Activated CD4-positive, alpha-beta memory T cell treated with anti-CD3 and anti-CD28 coated beads, Interleukin-2, amount 10 ng/mL, durations not matched to agents 7 days and 5 days (primary cell): ENCODE measurements at places on chromosomes 3 and 15. TPM values are rescaled to one million over a fixed set of nuclear protein-coding genes. Genes with fewer than 3 reads are reported as not detected.

GRCh38 chr15:89492111-89492641 is 4.2 kb downstream of the RHCG start:
- no peak for DNase-seq

RTP4 gene
- 24.1 TPM for total RNA-seq

DNA sequence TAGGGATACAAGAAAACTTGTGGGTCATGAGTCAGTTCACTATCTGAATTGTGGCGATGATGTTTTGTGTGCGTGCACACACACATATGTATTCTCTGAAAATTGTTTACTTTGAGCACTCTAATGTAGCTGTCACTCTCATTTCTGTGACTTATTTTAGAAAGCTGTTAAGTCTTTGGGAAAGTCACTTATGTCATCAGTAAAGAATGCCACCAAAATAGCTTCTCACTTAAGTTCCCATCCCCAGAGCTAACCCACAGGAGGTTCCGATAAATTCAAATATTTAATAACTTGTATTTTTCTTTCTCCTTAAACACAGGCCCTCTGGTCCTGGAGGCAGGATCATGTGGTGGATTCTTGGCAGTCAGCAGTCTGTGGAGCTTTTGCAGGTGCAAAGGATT is 138.3 kb downstream of the LRIG1 start:
- no peak for DNase-seq

MORC1 gene
- not detected for total RNA-seq

- DNase-seq = no peak
Observed at GRCh38 chr3:172257648-172258400, 190.4 kb downstream of the GHSR start.

DNA sequence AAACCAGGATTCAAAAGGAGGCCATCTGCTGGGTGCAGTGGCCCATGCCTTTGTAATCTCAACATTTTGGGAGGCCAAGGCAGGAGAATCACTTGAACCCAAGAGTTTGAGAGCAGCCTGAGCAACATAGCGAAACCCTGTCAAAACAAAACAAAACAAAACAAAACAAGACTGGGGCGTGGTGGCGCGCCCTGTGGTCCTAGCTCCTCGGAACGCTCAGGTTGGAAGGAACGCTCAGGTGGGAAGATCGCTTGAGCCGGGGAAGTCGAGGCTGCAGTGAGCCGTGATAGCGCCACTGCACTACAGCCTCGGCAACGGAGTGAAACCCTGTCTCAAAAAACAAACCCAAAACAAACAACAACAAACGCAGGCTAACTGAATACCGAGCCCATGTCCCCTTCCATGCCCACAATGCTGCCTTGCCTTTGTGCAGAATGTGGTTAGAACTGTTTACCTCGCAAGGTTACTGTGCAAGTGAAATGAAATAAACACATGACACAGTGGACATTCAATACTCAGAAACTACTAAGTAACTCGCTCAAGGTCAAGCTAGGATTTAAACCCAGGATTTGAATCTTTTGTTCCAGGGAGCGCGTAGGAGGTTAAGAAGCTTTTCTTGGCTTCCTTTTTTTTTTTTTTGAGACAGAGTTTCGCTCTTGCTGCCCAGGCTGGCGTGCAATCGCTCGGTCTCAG is 766 bp upstream of the EMC4 start:
- DNase-seq = no peak

GRCh38 chr3:62252438-62253157 is 120.8 kb downstream of the FEZF2 start:
- no peak for DNase-seq

DNA sequence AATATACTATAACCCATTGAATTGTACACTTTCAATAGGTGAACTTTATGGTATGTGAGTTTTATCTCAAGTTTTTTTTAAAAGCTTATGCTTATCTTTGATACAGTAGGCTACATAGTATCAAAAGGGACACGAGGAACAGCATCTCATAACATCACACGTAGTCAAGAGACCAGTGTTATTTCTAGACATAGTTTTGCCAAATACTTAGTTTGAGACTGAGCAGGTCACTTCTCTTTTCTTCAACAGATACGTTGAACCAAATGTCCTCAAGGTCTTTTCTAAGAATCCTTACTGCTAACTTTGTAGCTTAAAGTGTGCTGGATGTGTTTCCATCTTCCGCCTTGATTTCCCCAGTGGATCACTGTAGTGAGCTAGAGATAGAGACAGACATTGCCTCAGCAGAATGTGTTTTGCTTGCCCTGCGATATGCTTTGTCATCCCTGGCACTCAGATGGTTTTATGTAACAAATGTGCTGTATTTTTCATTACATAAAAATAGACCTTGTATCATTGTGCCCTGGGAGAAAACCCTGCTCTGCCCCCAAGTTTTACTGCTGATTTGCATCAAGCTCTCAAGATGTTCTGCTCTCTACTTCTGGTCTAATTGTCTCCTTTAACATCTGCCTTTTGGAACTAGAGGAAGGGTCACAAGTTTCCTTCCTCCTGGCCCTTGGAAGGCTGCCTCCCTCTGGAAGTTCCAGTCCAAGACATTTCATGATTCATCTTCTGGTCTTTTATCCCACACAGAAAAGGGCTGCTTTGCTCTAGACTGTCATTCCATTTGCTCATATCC is 426.4 kb upstream of the RGMA start:
- no peak for DNase-seq

ZCWPW2 gene
- total RNA-seq = 0.48 TPM

DNA sequence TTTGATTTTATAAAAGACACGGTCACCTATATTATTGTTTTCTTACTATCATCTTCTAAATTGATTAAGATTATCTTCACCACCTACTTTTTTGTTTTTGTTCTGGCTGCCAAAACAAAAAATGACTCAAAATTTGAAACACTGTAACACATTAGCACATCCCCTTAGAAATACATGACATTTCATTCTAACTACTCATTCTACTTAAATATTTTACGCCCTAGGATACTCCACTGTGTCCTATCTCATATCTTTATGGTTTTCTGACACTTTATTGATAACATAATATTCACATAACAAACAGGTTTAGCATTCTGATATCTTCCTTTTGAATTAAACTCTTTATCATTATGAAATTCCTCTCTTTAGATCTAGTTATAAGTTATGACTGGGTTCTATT is 656.2 kb downstream of the GBE1 start:
- DNase-seq = no peak

GRCh38 chr3:31369637-31370379 is 162.9 kb upstream of the STT3B start:
- no peak for DNase-seq

DNA sequence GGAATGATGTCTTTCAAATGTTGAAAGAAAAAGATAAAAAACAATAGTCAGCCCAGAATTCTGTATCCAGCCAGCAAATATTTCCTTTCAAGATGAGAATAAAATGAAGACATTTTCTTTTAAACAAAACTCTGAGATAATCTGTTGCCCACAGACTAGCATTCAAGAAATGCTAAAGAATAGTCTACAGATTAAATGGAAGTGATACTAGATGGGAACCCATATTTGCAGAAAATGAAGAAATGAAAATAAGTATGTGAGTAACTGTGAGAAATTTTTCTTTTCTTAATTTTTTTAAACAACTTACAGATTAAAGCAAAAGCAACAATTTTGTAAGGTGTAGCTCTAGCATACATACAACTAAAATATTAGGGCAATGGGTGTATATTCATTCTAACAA is 469.8 kb downstream of the IGSF11 start:
- DNase-seq = no peak

PLA2G4D gene
- not detected for total RNA-seq

- DNase-seq = no peak
Observed at GRCh38 chr3:141368062-141368924, at the start of gene ZBTB38. TSS of gene ZBTB38 (plus strand) at chr3:141368504. CDS start at chr3:141442389, 73,885 bp downstream.

DNA sequence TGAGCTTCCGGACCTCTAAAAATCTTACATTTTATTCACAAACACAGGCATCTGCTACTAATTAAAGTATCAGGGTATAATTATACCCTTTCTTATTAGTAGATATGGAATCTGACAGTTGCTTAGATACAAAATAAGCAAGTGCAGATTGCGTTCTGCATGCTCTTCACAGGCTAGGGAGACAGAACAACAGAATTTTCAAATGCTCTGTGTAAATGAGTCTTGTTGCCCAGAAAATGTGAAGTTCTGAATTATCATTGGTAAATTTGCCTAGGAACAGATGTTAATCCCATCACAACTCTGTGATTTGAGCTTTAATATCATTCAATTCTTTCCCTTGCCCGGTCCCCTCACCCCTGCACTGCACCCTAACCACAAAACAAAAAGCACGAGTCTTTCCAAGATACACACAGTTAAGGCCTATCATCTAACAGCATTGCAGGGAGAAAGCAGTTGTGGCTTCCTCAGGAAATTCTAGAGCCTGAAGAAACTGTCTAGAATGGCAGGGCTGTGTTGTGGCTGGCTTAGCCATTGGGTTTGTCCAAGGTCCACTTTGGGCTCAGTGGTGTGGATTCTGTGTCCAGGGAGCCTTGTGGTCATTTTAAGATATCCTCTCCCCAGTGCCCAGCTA is 119.8 kb downstream of the PDCD6IP start:
- DNase-seq = no peak

GRCh38 chr3:170909129-170909903 is 879 bp upstream of the EIF5A2 start:
- DNase-seq = no peak

MKRN2 gene
- total RNA-seq = 21.9 TPM

PARP15 gene
- total RNA-seq = 47.2 TPM

- DNase-seq = no peak
Observed at GRCh38 chr15:41856716-41857115, 18.1 kb downstream of the PLA2G4B start.

GABRA5 gene
- total RNA-seq = not detected

- DNase-seq = no peak
Observed at GRCh38 chr3:98782824-98783500, 19.8 kb downstream of the ST3GAL6 start.

DNA sequence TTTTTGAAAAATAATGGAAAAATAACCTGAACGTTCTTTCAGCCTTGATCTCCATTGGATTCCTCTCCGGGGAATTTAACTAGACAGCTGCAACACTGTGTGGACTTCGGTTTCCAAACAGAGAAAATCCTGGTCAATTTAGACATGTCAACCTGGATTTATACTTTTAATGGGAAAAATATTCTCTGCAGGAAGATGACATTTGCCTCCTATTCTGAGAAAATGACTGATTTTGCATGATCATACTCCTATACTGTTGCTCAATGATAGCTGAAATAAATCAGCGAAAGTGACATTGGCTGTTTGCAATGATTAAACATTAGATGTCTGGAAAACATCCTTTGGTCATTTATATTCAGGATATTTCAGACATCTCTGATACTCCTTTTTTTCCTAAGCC is 94.8 kb downstream of the GABRG3 start:
- DNase-seq = no peak

APOD gene
- total RNA-seq = not detected

DNA sequence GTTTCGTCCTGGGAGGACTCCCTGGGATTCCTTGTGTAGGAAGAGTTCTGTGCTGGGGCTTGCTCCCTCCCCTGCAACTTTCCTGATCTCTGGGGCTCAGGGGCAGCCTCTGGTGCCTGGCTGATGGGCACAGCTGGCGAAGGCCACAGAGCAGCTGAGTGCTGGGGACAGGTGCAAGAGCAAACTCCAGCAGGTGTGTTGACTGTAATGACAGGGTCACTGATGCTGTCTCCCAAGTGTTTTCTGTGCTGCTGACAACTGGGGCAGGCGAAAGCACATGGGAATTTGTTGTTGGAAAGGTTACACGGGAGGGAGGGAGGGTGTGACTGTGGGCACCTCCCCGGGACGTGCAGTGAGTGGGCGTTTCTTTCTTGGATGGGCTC is 21.6 kb downstream of the CPN2 start:
- DNase-seq = no peak

GOLGA8J gene
- total RNA-seq = not detected

SLC7A14 gene
- total RNA-seq = not detected
